ENCODE measurements at places on chromosomes 7 and 10.

- no peak for DNase-seq
These were observed 38.1 kb upstream of the CDHR3 start for GRCh38 chr7:105924945-105925344.

DNA sequence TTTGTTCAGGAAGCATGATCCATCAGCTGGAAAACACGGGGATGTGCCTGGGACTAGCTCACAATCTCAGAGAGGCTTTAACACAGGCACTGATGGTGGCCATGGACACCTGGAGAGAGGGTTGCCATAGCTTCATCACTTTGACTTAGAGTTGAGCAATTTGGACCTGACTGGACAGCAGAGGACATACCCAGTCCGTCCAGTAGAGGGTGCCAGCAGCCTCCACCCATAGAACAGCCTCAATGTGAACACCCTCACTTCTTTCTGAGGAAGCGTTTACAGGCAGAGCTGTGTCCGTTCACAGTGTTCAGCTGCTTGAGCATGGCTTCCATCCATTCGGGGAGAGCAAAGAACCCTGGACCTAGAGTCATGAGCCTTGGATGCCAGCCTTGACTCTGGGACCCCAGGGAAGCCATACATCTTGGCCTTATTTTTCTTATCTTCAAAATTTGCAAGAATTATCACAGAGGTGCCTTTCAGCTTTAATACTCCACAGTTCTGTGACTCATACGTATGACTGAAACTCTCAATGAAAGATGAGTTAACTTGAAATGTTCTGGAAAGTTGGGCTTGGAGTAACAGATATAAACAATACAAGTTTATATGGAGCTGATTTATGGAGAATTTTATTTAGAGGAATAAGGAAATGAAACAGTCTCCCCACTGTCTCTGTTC lies 302.9 kb upstream of the PODXL start:
- DNase-seq = peak; percentile 49

GRCh38 chr7:17299483-17299991 lies 1.1 kb downstream of the AHR start:
- peak; percentile 30 for DNase-seq

DNA sequence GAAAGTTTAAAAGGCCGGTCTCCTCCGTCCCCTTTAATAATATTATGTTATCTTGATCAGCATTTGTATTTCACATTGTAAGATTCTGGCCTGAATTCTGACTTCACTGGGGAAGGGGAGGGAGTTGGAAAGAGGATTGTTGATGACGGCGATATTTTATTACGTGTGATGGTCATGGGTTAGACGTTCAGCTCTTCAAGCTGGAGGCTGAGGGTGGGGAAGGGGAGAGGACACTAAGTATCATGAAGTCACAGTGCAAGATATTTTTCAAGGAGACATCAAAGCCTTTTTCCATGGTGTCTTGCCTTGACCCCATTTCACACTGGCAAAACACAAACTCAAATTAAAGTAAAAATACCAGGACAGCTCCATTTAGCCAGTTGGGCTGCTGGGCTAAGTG lies 126.7 kb downstream of the WDR11 start:
- DNase-seq = no peak

All from activated CD4-positive, CD25-positive, alpha-beta regulatory T cell treated with anti-CD3 and anti-CD28 coated beads, Interleukin-2, amount 50 U/mL, for 72 hours (primary cell).